Activated naive CD8-positive, alpha-beta T cell treated with anti-CD3 and anti-CD28 coated beads, Interleukin-2, amount 10 ng/mL, durations not matched to agents 7 days and 5 days (primary cell): ENCODE measurements at places on chromosomes 7 and 10. TPM values are rescaled to one million over a fixed set of nuclear protein-coding genes. Genes with fewer than 3 reads are reported as not detected.

DNA sequence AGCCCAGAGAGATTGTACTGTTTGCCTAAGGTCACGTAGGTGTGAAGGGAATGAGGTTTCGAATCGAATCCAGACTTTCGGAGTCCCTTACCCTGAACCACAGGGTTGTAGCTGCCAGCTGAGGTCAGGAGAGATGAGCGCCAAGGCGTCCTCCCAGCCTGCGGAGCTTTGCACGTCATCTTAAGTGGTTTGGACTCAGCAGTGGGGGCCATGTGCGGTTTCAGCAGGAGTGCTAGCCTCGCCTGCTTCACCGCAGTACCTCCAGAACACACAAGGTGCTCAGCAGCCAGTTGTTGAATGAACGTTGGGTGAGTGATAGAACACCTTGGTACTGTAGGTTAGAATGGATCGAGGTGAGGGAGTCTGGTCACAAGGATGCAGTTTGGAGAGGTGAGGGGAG is 74.9 kb upstream of the PPIF start:
- no peak for DNase-seq

- DNase-seq = peak; percentile 48
Observed at GRCh38 chr10:97534746-97535367, 36.1 kb downstream of the UBTD1 start.

DNA sequence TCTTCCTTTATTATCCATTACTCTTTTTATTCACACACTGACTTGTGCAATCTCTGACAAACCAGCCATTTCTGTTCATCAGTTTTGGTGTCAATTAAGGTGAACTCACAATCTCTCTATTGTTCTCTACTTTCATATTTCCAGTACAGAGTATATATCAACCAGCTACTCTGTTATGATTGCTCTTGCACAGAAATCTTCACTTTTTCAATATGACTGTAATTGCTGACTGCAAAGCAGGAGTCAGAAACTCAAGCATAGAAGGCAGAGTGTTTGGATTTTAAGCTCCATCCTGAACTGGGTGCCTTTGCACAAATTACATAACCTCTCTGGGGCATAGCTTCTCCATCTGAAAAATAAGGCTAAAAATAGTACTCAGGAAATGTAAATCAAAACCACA is 1042.0 kb downstream of the GRM8 start:
- DNase-seq = no peak

DNA sequence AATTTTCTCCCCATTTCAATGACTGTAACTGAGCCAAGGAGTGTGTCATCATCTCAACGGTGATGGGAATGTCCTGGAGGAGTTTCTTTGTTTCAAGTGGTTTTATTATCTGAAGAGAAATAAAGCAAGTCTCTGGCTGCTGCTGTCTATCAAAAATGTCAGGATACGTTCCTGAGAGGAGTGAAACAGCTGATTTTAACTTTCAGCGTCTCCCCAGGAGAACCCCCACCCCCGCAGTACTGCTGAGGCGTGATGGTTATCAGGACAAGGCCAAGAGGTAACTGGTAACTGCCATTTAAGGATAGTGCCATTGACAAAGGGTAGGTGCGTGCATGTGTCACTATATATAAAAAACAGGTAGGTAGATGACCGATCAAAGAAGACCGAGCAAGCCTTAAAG is 70.3 kb upstream of the LRGUK start:
- no peak for DNase-seq

DNA sequence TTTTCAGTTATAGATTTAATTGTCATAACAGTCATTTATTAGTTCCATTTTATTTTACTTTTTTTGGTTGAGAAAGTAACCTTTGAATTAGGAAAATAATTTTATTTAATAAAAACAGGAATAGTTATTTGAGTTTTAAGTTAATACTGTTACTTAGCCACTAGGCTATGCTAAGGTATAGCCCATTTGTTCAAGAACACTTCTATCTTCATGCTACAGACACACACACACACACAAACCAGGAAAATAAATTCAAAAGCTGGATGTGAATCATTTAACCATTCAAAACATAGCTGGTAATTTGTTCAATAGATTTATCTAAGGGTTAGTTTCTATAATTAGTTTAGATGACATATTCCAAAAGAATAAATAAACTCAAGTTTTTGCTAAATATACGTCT is 148.4 kb downstream of the RNF133 start:
- no peak for DNase-seq

- DNase-seq = no peak
Observed at GRCh38 chr7:15345216-15345615, 216.6 kb downstream of the AGMO start.

DNA sequence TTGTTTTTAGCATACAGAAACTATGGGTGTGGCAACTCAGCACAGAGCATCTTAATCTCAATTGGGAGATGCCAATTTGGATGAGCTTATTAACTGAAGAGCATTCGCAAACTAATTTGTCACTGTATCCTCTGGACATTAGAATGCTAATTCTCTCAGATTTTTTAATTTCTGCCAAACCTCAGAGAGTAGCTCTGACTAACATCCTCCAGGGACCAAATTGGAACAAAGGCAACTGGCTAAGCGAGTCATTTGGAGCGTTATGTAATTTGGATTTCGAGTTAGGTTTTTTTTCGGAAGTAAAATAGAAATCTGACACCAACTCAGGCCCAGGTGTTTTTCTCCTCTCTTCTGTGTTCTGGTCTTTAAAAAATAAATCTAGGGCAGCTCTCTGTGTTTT is 201.9 kb downstream of the BMPER start:
- no peak for DNase-seq

GRCh38 chr10:98246911-98247805 is 20.8 kb downstream of the LOXL4 start:
- DNase-seq = no peak

- no peak for DNase-seq
Observed at GRCh38 chr7:50952544-50952943, 169.8 kb upstream of the GRB10 start.

- DNase-seq = no peak
Observed at GRCh38 chr10:5485948-5486852, 13.2 kb downstream of the CALML5 start.

DNA sequence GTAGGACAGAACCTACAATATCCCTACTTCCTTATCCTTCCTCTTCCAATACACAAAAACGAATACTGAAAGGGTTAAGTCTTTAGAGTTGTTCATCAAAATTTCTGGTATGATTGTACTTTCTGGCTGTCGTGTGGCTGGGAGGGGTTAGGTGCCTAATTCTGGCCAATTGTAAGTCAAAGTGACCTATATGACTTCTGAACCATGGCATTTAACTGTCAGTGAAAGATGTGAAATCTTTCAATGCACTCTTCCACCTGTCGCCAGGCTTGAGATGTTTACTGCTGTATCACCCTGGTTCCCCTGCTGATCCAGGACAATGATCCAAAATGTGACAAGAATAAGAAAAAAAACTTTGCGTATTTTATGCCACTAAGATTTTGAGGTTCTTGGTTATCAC is 20.8 kb downstream of the EPC1 start:
- no peak for DNase-seq

GRCh38 chr10:14623931-14624330 is 150.8 kb downstream of the FAM107B start:
- no peak for DNase-seq

GRCh38 chr7:53800746-53801145 is 741.4 kb upstream of the VSTM2A start:
- DNase-seq = no peak

The EVX1 gene
- total RNA-seq = not detected

The MCMBP gene
- 75.5 TPM for total RNA-seq

The TWIST1 gene
- not detected for total RNA-seq

The FBXO24 gene
- total RNA-seq = 1.2 TPM

The PPP3CB gene
- 42.2 TPM for total RNA-seq

The PAX4 gene
- total RNA-seq = not detected
